ENCODE measurements at places on chromosomes 7 and 10. TPM values are rescaled to one million over a fixed set of nuclear protein-coding genes. Genes with fewer than 3 reads are reported as not detected.

The GIMAP8 gene
- total RNA-seq = 0.08 TPM

The GIMAP1 gene
- total RNA-seq = 0.16 TPM

The PODXL gene
- 12.4 TPM for total RNA-seq

The PALD1 gene
- total RNA-seq = 3.3 TPM

The VENTX gene
- total RNA-seq = 0.62 TPM

The RPEL1 gene
- total RNA-seq = 0.49 TPM
